Activated T-cell treated with anti-CD3 and anti-CD28 coated beads, Interleukin-2, amount 50 U/mL, for 48 hours (primary cell): ENCODE measurements at places on chromosomes 5 and 9.
A peak's percentile ranks its signal among the peaks of the same experiment; 100 is the strongest.

- DNase-seq = peak; percentile 72
Measured at GRCh38 chr9:99433555-99433954, 211.5 kb downstream of the SEC61B start.

DNA sequence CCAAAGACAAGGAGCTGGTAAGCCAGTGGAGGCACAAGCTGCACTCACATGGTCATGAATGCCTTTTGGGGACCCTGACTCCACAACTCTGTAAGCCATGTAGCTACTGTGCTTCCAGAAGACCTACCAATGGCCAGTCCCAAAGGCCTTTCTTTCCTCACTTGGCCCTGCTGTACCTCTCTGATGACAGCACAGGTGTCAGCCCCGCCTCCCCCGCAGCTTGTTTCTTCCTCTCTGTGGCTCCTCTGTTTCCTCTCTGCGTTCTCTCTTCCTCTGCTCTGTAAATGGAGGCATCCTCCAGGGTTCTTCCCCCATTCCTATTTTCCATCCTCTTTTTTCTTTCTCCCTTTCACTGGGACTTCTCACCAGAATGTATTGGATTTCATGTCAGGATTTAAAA lies 26.7 kb downstream of the SH3TC2 start:
- DNase-seq = no peak

DNA sequence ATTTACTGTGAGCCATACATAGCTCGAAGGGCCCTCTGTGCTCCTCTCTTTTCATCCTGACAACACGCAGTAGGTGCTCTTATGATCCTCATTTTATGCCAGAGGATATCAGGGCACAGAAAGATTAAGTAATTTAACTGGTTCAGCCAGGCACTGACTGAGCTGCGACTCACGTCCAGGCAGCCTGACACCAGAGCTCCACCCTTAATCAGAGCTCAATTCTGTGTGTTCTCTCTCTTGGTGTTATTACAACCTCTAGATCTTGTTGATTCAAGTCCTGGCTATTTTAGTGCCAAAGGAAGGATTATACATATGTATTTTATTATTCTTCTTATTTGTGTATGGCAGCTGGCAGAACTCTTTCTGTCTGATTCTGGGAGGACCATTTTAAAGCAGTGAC lies 59.7 kb downstream of the OSMR start:
- DNase-seq = no peak

DNA sequence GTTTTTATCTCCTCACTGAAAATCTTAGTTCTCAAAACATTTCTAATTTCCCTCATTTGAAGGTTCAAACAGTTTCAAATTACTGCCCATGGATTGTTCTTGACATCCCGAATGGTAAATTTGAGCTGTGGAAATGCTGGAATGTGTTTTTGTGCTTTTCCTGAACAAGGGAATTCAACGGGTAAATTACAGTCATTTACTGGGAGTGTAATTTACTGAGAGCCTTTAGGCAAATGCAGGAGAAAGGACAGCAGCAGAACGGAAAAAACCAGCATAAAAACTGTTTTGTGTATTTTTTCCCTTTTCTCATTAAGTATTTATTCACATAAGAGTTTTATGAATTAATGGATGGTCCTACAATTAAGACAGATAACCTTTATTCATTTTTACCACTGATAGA lies 139.2 kb downstream of the PBX3 start:
- DNase-seq = no peak

- no peak for DNase-seq
Measured at GRCh38 chr5:113081881-113082546, 105.4 kb downstream of the DCP2 start.

DNA sequence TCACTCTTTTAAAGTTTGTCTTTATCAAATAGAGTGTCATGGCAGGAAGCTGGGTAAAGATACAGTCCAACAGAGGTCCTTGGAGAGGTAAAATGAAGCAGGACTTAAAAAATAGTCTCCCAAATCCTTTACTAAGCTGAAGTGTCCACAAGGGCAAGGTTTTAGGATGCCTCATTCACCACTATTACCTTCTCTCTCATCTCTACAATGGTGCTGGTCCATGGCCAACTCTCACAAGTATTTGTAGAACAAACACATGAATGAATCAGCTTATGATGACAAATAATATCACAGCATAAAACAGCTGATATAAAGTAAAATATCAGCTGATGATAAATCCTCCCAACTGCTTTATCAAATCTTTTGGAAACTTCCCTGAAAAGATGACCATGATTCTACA lies 162.3 kb upstream of the ZNF462 start:
- DNase-seq = no peak

DNA sequence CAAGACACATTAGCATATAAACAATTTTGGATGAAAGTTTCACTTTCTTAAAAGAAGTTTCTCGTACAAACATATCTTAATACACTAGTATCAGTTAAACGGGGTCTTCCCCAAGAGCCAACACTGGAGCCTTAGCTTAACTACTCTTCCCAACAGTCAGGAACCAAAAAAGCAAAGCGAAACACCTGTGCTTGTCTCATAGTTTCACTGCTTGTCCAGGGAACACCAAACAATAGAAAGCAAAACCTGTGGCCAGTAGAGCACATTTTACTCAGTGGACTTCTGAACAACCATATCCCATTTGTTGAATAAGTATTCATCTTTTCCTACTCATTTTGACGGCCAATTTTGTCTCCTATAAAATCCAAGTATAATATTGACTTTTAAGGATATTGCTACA lies 391.4 kb downstream of the ELAVL2 start:
- no peak for DNase-seq

DNA sequence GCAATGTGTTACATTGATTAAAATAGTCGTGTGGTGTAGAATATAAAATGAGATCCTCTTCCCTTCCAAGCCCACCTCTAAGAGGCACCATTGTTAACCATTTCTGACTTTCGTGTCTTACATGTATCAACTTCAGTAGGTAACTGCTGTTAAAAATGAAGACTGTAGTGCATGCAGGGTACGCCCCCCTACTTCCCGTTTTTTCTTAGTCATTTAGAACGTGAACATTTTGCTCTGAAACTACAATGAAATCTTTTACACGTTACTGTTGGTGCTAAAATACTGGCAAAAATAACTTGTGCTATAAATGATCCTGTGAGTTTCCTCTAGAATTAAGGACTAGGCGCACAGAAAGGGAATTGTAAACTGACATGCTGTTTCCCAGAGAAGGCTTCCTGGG lies 41.5 kb downstream of the WNK2 start:
- no peak for DNase-seq

GRCh38 chr5:74056789-74057164 lies 430.8 kb downstream of the ARHGEF28 start:
- DNase-seq = no peak

DNA sequence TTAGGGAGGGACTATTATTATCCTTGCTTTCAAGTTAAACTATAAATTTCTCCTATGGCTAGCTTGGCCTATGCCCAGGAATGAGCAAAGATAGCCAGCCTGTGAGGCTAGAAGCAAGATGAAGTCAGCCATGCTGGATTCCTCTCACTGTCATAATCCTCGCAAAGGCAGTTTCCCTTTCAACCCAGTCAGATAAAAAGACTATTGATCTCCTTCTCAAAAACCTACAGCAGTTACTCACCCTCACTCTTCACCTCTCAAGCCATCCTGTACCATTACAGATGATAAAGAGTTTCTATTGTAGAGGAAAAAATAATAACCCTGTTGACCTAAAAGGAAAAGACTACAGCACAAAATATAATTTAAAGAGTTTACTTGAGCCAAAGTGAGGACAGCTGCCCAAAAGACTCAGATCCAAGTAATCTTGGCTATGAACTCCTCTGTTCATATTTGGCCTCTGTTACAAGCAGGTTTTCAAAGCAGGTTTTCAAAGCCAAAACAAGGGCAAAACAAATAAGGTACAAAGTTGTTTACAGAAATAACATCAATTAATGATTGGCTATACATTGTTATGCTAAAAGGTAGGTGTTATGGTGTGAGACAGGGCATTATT lies 41.7 kb downstream of the KCNV2 start:
- DNase-seq = no peak

- no peak for DNase-seq
Measured at GRCh38 chr9:115590011-115590410, 472.1 kb upstream of the TNC start.

DNA sequence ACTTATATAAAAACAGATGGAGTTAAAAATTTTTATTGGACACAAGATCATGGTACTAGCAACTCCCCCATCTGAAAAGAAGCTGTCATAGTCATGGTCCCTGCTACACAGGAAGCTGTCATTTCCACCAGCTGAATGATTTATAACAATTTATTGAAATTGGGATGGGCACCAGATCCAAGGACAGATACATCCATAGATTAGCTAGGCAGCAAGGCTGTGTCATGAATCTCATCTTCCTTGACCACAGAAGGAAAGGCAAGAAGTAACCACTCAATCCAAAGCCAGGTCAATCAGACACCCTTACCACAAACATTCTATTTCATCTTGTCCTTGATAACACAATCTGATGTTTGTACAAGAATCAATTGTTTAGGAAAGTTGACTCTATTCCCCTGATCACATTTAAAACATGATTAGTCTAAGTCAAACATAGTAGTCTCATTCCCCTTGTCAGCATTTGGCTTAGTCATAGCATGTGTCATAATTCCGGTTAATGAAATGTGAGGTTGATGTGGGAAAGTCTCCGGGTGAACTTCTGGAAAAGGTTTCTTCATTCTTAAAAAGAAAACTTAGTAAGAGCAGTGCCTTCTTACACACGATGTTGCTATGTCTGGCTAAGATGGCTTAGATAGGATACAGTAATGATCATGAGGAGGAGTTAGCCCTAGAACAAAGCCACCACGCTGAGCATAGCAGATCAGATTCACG lies 462.6 kb upstream of the PAPPA start:
- DNase-seq = no peak

GRCh38 chr5:55800924-55801323 lies 50.2 kb upstream of the IL31RA start:
- no peak for DNase-seq

DNA sequence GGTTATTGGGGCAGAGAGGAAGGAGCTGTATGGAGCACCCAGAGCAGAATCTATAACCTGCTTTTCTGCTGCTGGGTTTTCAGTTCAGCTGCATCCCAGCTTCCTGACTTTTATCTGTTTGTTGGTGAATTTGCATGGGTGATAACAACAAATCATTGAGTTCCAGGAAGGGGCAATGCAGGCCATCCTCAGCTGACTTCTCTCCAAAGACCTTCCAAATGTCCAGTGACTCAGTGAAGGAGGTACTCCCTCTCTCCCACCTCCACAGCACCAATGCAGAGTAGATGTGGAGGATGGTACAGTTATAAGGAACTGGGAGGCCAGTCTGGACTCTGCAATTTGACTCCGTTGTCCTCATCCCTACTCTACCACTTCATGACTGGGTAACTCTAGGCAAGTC lies 1.6 kb upstream of the TXN start:
- no peak for DNase-seq
